Activated CD8-positive, alpha-beta memory T cell treated with anti-CD3 and anti-CD28 coated beads for 24 hours (primary cell): ENCODE measurements at places on chromosomes 1 and 21.
A peak's percentile ranks its signal among the peaks of the same experiment; 100 is the strongest.

- DNase-seq: no peak
Observed at GRCh38 chr1:183638649-183639387, 3.2 kb upstream of the ARPC5 start.

DNA sequence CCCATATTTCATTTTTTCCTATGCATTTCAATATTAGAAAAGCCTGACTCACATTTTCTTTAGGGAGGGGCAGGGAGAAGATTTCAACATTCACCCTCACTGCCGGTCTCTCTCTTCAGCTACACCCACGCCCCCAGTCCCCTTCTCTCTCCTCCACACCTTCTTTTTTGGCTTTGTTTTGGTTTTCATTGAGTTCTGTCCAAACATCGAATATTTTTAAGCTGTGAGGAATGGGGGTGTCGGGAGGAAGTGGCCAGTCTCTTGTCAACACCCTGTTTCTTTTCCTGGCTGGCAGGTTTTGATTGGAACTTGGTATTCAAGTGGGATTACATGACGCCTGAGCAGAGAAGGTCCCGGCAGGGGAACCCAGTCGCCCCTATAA is 177.3 kb downstream of the PGBD5 start:
- DNase-seq: no peak

- peak; percentile 33 for DNase-seq
Observed at GRCh38 chr1:153903841-153904455, 18.8 kb downstream of the GATAD2B start.

DNA sequence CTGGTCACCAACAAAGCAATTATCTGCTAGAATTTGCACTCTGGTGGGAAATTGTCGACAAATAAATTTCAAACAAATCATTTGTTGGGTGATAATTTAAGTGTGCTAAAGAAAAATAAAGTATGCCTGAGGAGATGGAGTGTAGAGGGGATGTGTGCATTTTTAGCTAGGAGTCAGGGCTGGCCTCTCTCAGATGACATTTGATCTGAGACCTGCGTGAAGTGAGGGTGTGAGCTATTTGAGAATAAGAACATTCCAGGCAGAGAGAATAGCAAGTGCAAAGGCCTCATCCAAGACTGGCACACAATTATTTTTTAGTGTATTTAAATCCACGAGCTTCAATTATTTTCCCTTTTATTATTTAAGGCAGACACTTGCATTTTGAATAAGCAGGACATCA is 19.7 kb upstream of the S1PR1 start:
- DNase-seq: no peak

DNA sequence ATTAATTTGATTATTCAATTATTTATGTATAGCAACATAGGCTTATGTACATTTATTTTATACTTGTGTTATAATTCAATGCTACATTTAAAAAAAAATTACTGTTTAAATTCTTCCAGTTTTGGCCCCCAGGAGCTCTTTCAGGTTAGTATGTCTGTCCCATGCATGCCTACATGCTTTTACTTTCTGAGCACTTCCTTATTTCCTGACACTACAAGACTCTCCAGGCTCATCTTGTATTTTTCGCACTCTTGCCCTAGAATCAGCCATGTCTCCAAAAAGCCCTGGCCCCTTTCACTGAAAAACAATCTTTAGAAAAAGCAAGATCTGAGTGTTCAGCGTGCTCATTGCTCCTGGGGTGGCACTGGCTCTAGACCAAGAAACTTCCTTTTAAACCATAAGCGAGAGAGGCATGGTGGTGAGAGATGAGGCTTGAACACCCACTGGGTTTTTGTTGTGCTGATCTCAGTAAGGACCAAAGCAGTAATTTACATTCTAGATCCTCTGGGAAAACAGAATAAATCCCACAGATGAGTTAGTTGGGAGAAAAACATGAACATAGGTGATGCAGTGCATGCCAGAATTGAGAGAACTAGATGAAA is 95.0 kb downstream of the SLC30A10 start:
- DNase-seq: no peak

DNA sequence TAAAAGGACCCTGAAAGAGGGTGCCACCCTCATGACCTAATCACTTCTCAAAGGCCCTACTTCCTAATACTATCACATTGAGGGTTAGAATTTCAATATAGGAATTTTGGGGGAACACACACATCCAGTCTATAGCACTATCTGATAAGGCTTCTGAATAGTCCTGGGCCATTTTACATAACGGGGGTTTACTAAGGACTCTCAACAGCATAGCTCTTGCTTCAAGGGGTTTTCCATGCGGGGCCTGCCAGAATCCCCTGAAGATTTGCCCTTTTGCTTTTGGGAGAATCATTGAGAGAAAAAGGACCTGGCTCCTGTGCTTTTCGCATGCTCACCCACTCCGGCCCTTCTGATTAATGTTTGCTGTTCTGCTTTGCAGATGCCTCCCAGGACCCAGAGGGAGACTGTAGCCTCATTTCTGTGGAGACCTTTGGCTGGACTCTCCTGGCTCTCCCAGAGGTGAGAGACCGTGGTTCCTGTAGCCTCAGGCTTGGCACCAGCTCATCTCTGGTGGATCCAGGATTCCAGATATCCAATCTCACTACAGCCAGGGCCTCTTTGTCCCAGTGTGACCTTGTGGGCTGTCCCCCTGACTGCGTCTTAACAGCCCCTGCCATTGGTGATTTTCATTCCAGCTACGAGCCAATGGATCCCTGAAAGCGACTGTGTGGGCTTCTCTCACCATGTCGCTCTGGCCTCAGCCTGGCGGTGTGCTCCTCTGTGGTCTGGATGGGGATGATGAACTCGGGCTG is 72.6 kb downstream of the DDR2 start:
- no peak for DNase-seq

GRCh38 chr1:36553591-36554322 is 71.0 kb upstream of the CSF3R start:
- peak; percentile 83 for DNase-seq

- no peak for DNase-seq
Observed at GRCh38 chr1:34057347-34058130, 107.5 kb downstream of the CSMD2 start.

DNA sequence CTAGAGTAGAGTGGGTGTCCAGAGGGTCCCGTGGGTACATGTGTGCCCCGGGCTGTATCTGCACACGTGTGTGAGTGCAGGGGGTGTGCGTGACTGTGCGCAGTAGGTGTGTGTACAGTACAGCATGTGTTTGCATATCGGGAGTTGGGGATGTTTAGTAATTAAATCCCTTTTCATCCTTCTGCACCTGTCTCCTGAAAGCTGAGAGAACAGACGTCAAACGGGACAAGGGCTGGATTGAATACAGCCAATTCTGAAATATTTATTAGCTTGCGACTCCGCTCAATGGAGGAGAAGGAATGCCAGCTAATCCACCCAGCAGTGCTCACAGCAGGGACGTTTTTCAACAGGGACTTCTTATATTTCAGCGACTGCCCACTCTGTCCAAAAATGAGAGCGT is 44.7 kb upstream of the CASZ1 start:
- no peak for DNase-seq

GRCh38 chr1:86394416-86394815 is 1.7 kb downstream of the ODF2L start:
- DNase-seq: no peak

DNA sequence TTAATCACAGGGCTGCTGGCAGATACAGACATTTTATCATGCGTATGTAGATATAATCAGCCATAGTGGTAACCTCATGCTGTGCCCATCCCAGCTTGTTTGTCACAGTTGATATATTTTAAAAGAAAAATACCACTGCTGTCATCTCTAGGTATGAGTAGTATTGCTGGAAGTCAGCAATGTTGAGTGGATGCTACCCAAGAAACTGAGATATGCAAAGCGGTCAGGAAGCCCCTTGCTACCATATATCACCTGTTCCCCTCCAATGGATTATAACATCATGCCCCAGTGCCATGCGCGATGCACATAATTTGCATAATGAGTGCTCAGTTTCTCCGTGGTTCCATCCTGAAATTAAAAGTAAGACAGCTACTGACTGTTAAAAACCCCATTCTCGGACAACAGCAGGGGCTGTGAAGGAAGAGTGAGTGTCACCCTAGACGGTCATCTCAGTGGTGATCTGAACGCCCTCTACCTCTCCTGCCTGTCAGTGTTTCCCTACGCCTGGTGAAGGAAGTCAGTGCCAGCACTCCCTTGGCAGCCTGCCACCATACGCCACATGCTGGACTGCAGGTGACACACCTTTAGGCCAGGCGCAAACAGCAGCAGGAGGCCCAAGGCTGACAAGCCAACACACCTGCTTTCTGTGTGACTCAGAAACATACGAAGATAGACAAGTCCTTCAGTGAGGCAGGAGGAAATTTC is 2.7 kb downstream of the IL10RB start:
- DNase-seq: no peak

GRCh38 chr1:101308935-101309333 is 72.1 kb downstream of the S1PR1 start:
- DNase-seq: no peak

GRCh38 chr1:76066394-76066793 is 8.2 kb upstream of the ST6GALNAC3 start:
- no peak for DNase-seq

GRCh38 chr1:184145083-184145482 is 93.6 kb downstream of the TSEN15 start:
- no peak for DNase-seq

GRCh38 chr1:204478172-204478899 is 16.3 kb downstream of the PIK3C2B start:
- DNase-seq: no peak

DNA sequence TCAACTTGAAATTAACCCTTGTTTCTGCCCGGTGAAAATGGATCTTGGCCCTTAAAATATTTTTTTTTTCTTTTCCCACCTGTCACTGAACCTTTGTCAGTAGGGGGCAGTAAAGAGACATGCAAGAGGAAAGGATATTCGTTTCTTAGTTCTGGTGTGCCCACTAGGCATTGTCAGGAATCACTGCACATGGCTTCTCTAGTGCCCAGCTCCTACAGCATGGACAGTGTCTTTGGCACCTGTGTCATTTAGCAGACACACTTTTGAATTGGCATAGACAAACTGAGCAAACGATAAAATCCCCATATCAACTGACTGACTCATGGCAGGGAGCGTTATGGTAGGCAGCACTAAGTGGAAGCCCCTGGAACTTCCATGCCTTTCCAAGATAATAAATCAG is 1048.1 kb downstream of the BRINP3 start:
- DNase-seq: no peak

DNA sequence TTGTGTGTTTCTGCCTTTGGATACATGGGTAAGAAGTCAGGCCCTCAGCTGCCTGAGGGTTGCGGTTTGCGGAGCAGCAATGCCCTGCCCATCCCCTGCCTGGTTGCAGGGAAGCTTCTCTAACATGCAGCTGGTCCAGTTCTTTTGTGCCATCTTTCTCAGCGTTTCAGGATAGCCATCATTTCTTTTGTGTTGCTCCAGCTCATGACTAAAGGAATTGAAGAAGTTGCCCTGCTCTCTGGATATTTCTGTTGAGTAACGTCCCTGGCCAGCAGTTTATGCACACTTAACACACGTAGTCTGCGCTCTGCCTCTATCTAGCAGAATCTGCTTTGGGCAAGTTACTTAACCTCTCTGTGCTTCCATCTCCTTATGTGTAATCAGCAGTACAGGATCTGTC is 62.1 kb downstream of the DOP1B start:
- no peak for DNase-seq

GRCh38 chr1:192807211-192808162 is 1.4 kb upstream of the RGS2 start:
- DNase-seq: peak; percentile 57

- DNase-seq: peak; percentile 77
Observed at GRCh38 chr1:109773203-109773899, 9.6 kb upstream of the EPS8L3 start.

- DNase-seq: no peak
Observed at GRCh38 chr1:230629511-230629910, 12.8 kb upstream of the COG2 start.

GRCh38 chr21:27564684-27565301 is 597.9 kb upstream of the ADAMTS5 start:
- DNase-seq: no peak

GRCh38 chr1:236565530-236565929 is 38.8 kb downstream of the HEATR1 start:
- no peak for DNase-seq

DNA sequence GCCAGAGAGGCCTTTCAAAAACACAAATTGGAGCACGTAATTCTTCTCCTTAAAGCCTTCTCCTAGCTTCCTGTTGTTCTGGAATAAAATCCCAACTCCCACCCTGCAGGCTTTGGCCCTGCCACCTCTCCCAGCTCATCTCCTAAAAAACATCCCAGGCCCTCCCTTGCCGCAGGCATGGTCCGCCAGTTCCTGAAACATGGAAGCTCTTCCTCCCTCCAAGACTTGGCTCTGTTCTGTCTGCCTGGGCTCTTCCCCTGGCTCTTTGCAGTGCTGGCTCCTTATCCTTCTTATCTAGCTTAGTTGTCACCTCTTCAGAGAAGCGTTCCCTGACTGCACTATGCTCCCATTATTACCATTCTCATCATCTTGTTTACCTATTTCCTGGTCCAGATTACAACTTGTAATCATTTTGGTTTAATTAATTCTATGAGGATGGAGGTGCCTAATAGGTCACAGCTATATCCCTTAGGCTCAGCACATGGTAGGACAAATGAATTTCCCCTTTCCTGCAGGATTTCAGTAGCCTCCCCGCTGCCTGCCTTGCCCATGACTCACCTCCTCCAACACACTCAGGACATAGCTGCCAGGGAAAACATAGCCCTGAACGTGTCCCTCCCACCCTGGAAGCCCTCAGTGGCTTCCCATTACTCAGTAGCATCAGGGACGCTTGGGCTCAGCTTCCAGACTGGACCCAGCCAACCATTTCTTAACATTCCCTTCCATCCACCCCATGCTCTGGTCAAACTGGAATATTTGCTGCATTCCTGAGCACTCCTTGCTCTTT is 15.7 kb upstream of the IGSF21 start:
- DNase-seq: no peak

GRCh38 chr1:235745503-235746136 is 96.0 kb upstream of the GNG4 start:
- DNase-seq: no peak

DNA sequence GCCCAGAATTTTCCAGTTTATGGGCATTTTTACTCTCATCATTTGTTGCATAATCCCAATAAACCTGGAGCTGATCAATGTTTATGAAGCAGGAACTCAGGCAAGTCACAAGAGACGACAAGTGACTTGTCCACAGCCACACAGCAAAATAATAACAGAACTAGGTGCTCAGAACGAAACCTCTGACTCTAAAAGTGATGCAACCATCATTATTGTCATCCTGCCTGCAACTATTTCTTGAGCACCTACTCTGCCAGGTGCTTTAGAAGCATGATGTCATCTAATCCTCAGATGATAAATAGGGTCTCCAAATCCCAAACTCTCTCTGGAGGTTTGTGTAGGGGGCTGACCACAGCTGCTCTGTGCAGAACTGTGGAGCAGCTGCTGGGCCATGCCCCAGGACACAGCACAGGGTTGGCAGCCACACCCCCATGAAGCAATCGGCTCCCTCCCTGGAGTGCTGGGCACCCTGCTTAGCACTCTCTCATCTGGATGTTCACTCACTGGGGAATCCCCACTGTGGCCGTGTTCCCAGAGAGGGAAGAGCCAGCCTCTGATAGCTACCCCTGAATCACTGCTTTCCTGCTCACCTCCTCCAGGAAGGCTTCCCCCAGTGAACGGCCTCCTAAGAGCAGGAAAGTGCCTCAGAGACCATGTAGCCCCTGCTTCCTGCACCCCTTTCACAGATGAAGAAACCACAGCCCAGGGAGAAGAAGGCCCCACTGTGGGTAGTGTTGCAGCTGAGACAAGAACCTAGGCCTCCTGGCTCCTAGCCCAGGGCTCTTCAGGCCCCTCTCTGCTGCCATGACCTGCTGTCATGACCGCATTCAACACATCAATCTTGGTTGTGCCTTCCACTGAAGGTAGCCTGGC is 2.1 kb downstream of the TTC22 start:
- peak; percentile 72 for DNase-seq
